Lung (tissue), 17 donors: ENCODE measurements at places on chromosomes 11 and 22. TPM values are rescaled to one million over a fixed set of nuclear protein-coding genes. Genes with fewer than 3 reads are reported as not detected.

DNA sequence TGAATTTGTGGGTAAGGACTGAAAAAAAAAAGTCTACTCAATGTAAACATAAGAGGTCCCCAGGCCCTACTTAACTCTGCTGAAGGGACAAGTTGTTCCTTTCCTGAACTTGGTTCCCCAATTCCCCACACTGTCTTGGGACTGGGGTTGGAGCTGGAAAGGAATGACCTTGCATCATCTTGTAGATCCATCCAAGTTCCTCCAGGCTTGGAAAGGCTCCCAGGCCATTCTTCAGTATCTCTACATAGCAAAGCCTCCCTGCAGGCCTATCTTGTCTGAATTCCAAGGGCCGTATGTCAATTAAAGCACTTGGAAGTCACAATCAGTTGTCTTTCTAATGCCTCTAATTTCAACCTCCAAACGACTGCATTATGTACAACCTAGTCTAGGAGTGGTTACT is 361.2 kb downstream of the TMEM135 start:
- H3K27ac ChIP-seq: no peak overlapping the region
- no peak for DNase-seq
- no peak overlapping the region for H3K4me3 ChIP-seq
- H3K27me3 ChIP-seq: no peaks in the 10 kb centered on the region
- no peaks in the 10 kb centered on the region for H3K36me3 ChIP-seq
- H3K4me1 ChIP-seq: no peaks in the 10 kb centered on the region

DNA sequence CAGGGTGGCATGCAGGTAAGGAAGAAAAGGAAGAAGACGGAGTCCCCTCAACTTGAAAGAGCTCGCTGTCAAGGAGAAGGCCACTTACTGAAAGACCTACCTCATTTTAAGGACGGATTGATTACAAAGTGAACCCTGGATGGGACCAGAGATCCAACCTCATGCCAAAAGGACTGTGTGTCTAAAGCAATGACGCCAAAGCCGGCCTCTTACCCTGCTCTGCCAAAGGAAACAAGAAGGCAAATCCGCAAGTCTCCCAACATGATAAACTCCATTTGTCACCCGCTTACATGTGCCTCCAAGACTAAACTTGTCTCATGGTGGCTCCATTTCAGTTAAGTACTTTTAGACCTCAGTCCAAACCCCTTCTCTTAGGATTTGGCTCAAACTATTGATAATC is 148.7 kb upstream of the MTMR2 start:
- H3K4me3 ChIP-seq: no peak overlapping the region
- no peaks in the 10 kb centered on the region for H3K27me3 ChIP-seq
- DNase-seq: no peak
- H3K4me1 ChIP-seq: no peaks in the 10 kb centered on the region

The CYB561A3 gene
- total RNA-seq: 27.8 TPM

DNA sequence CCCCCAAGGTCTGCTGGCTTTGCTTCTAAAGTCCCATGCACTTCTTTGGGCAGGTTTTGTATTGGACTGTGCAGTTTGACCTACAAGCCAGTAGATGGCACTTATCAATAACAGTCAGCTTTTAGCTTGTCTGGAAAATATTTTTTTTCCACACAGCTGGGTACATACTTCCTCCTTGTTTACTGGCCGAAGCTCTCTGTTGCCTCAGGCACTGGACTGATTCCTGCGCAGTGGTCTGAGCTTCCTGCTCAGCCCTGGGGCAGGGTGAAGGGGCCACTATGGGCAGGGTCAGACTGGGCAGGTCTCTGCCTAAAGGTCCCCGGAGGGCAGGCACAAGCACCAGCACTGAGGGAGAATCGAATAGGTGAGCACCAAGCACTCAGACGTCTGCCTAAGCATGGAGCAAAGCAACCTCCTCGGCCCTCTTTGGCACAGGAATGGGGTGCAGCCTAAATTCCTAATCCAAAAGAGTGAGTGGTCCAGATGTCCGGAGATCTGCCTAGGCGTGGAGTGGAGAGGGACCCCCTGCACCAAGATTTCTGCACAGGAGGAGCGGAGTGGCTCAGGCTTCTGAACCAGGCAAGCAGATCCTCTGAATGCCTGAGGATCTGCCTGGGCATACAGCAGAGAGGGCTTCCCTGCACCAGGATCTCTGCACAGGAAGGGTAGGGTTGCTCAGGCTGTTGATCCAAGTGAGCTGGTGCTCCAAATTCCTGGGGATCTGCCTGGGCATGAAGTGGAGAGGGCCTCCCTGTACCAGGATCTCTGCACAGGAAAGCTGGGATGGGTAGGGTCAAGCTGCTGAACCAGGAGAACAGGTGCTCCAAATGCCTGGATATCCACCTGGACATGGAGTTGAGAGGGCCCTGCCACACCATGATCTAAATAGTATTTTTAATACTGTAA is 105.9 kb upstream of the C11orf58 start:
- no peaks in the 10 kb centered on the region for H3K27me3 ChIP-seq
- H3K27ac ChIP-seq: no peak overlapping the region
- no peak overlapping the region for H3K4me3 ChIP-seq
- H3K4me1 ChIP-seq: no peaks in the 10 kb centered on the region
- DNase-seq: no peak

- no peaks in the 10 kb centered on the region for H3K4me1 ChIP-seq
- H3K4me3 ChIP-seq: no peak overlapping the region
- H3K27me3 ChIP-seq: no peaks in the 10 kb centered on the region
- H3K27ac ChIP-seq: no peak overlapping the region
- no peak for DNase-seq
- H3K36me3 ChIP-seq: no peaks in the 10 kb centered on the region
Measured at GRCh38 chr11:9104580-9104979, 13.2 kb upstream of the SCUBE2 start.

The SART1 gene
- total RNA-seq: 31.4 TPM

DNA sequence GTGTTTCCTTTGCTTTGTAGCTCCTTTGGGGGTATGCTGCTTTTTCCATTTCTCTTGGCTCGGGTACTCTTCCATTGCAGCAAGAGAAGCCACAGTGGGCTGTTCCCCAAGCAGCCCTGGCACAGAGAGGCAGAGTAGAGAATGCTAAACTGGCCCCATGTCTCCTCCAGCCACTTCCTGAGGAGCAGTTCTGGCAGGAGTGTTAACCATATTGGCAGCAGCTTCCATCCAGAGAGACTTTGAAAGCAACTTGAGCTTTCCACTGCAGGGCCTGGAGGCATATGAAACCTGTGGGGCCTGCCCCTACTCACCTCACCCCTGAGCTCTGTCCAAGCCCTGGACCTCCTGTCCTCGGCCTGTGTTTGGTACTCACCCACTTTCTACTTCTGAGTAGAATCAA is 61.8 kb downstream of the ALX4 start:
- no peaks in the 10 kb centered on the region for H3K27me3 ChIP-seq
- DNase-seq: peak; percentile 34
- H3K36me3 ChIP-seq: peaks cover 6% of the 10 kb centered on the region
- no peak overlapping the region for H3K27ac ChIP-seq
- H3K4me1 ChIP-seq: peaks cover 15% of the 10 kb centered on the region

- no peak overlapping the region for H3K4me3 ChIP-seq
- no peak for DNase-seq
- H3K27me3 ChIP-seq: no peaks in the 10 kb centered on the region
Measured at GRCh38 chr11:16861862-16862261, 123.4 kb downstream of the C11orf58 start.

- H3K4me1 ChIP-seq: no peaks in the 10 kb centered on the region
- no peak for DNase-seq
- no peaks in the 10 kb centered on the region for H3K27me3 ChIP-seq
- H3K4me3 ChIP-seq: no peak overlapping the region
- H3K27ac ChIP-seq: no peak overlapping the region
Measured at GRCh38 chr11:58276151-58276550, 8.1 kb upstream of the OR10W1 start.

GRCh38 chr11:69930081-69931059 is 111.2 kb upstream of the FGF3 start:
- peaks cover 11% of the 10 kb centered on the region for H3K4me1 ChIP-seq
- no peak overlapping the region for H3K4me3 ChIP-seq
- H3K36me3 ChIP-seq: no peaks in the 10 kb centered on the region
- H3K27me3 ChIP-seq: no peaks in the 10 kb centered on the region

DNA sequence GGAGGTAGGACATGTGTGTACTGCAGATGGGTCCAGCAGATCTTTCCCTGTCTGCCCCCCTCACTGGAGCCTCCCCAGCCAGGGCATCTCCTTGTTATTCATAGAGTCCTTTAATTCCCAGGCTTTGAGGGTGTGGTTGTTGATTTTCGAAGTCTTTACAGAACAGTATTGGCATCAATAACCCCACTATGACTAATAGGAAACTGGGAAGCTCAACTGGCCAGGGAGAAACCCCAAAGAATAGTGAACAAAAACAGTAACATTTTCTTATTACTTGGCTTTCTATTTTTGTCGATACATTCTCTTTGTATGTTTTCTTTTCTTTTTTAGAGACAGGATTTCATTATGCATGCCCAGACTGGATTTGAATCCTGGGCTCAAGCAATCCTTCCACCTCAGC is 57.9 kb downstream of the NF2 start:
- no peak for DNase-seq
- H3K27ac ChIP-seq: no peak overlapping the region
- no peaks in the 10 kb centered on the region for H3K4me1 ChIP-seq
- H3K4me3 ChIP-seq: no peak overlapping the region

GRCh38 chr11:95295382-95296149 is 64.6 kb upstream of the SESN3 start:
- no peaks in the 10 kb centered on the region for H3K27me3 ChIP-seq
- H3K4me3 ChIP-seq: no peak overlapping the region
- no peaks in the 10 kb centered on the region for H3K36me3 ChIP-seq
- peak; percentile 59 for DNase-seq

The UCP3 gene
- total RNA-seq: 2.8 TPM

- no peaks in the 10 kb centered on the region for H3K36me3 ChIP-seq
- H3K4me3 ChIP-seq: no peak within 1 kb of the TSS
- H3K4me1 ChIP-seq: peaks cover 3% of the 10 kb centered on the region
- H3K27ac ChIP-seq: no peak within 1 kb of the TSS
- DNase-seq: no peak
Measured at GRCh38 chr22:29719899-29720645, at the start of gene CABP7. CABP7 (plus strand) TSS chr22:29720003; CDS start chr22:29720425, 422 bp downstream.

DNA sequence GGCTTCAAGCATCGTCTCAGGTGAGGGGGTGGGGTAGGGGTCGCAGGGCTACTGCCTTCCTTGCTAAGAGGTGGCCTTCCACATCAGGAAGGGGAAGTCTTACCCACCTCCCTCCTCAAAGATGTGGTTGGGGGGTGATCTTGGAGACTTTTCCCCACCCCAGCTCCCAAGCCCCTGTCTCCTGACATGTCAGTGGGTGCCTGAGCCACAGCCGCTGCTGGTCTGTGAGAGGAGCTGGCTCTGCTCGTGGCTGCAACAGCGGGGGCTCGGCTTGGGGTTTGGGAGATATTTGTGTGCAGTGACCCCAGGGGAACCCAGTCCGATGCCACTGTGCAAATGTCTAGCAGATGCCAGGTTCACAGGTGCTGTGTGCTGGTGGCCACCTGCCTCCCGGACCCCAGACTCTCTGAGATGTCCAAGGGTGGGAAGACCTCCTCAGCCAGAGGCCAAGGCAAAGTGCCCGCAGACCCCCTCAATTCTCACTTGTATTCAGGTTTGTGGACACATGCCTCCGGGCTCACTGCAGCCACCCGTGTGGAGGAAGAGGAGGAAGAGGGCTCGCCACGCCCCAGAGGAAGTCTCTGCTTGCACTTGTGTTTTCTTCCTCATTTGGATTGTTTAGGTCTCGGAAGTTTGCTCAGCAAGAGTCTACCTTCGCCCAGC is 1.9 kb downstream of the KCNQ1 start:
- H3K4me3 ChIP-seq: no peak overlapping the region
- DNase-seq: no peak
- peaks cover 14% of the 10 kb centered on the region for H3K27me3 ChIP-seq
- H3K27ac ChIP-seq: no peak overlapping the region
- no peaks in the 10 kb centered on the region for H3K4me1 ChIP-seq

The NPAS4 gene
- total RNA-seq: 0.09 TPM

The OR51F2 gene
- total RNA-seq: not detected

DNA sequence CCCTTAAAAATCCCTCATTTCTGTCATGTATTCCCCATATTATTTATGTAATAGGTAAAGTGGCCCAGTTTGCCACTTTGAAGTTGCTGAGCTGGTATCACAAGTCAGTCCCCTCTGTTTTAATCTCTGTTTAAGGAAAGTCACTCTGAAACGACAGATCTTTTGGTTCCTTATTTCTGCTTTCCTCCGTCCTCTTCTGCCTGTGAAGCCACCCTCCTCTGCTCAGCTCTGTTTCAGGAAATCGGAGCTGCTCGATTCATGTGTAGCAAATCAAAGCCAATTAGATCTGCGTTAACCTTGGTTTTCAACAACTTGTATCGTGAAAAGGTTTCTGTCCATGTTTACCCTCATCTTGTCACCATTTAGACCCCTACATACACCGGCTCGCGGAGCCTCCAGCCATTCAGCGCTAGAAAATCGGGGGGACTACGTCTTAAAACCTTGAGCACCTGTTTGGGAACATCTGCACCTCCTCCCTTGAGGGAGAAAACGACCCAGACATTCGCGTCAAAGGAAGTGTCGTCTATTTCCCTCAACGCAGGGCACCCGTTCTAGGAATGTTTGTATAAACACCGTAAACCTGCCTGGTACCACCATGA is 576 bp upstream of the SC5D start:
- peak; percentile 23 for DNase-seq
- peak overlapping the region; percentile 87 for H3K4me3 ChIP-seq
- peaks cover 6% of the 10 kb centered on the region for H3K36me3 ChIP-seq
- peaks cover 5% of the 10 kb centered on the region for H3K4me1 ChIP-seq
- peak overlapping the region; percentile 97 for H3K27ac ChIP-seq

GRCh38 chr11:73551677-73552076 is 46.2 kb downstream of the FAM168A start:
- H3K27ac ChIP-seq: no peak overlapping the region
- H3K4me1 ChIP-seq: no peaks in the 10 kb centered on the region
- H3K36me3 ChIP-seq: no peaks in the 10 kb centered on the region
- H3K27me3 ChIP-seq: no peaks in the 10 kb centered on the region
- DNase-seq: no peak

The CCDC87 gene
- 0.28 TPM for total RNA-seq

GRCh38 chr11:67640021-67640757 is 626 bp upstream of the TBX10 start:
- peak; percentile 62 for DNase-seq
- H3K36me3 ChIP-seq: no peaks in the 10 kb centered on the region

The PRDM10 gene
- total RNA-seq: 19.0 TPM

The OOSP1 gene
- not detected for total RNA-seq

- H3K27me3 ChIP-seq: no peaks in the 10 kb centered on the region
- no peaks in the 10 kb centered on the region for H3K4me1 ChIP-seq
- no peaks in the 10 kb centered on the region for H3K36me3 ChIP-seq
- peak; percentile 14 for DNase-seq
- no peak overlapping the region for H3K4me3 ChIP-seq
Measured at GRCh38 chr11:74681686-74682651, 49.3 kb downstream of the CHRDL2 start.

The PPME1 gene
- 34.6 TPM for total RNA-seq

- H3K4me3 ChIP-seq: no peak overlapping the region
- H3K36me3 ChIP-seq: no peaks in the 10 kb centered on the region
- no peaks in the 10 kb centered on the region for H3K4me1 ChIP-seq
- H3K27ac ChIP-seq: no peak overlapping the region
- no peaks in the 10 kb centered on the region for H3K27me3 ChIP-seq
Measured at GRCh38 chr11:94656968-94657367, 89.8 kb downstream of the PIWIL4 start.

GRCh38 chr11:122150216-122151124 is 34.5 kb upstream of the BLID start:
- no peak overlapping the region for H3K27ac ChIP-seq
- H3K4me1 ChIP-seq: peaks cover 48% of the 10 kb centered on the region
- H3K4me3 ChIP-seq: no peak overlapping the region
- DNase-seq: peak; percentile 10
- no peaks in the 10 kb centered on the region for H3K36me3 ChIP-seq
- no peaks in the 10 kb centered on the region for H3K27me3 ChIP-seq
